ENCODE measurements at places on chromosomes 1 and 21.

GRCh38 chr1:177690996-177691395 lies 278.9 kb downstream of the SEC16B start:
- no peak for DNase-seq

- no peak for DNase-seq
Measured at GRCh38 chr21:27648560-27648959, 681.7 kb upstream of the ADAMTS5 start.

DNA sequence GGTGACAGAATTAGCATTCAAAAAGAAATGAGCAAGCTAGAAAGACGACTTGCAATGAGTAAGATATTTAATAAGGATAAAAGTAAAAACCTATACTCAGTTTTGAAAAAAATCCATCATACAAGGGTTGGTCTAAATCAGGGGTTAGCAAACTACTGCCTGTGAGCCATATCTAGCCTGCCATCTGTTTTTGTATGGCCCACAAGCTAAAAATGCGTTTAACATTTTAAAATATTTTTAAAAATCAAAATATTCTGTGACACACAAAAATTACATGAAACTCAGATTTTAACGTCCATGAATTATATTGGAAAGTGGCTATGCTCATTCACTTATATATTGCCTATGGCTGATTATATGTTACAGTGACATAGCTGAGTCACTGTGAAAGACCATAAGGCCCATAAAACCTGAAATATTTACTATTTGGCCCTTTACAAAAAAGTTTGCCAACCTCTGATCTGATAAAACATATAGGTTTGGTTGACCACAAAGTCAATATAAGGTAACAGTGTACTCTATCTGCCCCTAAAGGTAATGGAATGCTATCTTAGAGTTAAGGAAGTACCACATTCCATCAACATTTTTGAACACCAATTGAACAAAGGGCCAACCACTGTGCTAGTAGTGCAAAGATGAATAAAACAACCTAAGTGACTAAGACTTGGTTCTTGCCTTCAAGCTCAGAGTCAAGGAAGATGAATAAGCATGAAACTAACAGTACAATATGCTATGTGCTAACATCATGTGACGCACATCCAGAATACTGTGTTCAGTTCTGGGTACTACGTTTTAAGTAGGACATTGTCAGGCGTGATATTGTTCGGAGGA lies 3.2 kb downstream of the IFT25 start:
- no peak for DNase-seq

- no peak for DNase-seq
Measured at GRCh38 chr1:43750083-43750482, 42.7 kb downstream of the ST3GAL3 start.

DNA sequence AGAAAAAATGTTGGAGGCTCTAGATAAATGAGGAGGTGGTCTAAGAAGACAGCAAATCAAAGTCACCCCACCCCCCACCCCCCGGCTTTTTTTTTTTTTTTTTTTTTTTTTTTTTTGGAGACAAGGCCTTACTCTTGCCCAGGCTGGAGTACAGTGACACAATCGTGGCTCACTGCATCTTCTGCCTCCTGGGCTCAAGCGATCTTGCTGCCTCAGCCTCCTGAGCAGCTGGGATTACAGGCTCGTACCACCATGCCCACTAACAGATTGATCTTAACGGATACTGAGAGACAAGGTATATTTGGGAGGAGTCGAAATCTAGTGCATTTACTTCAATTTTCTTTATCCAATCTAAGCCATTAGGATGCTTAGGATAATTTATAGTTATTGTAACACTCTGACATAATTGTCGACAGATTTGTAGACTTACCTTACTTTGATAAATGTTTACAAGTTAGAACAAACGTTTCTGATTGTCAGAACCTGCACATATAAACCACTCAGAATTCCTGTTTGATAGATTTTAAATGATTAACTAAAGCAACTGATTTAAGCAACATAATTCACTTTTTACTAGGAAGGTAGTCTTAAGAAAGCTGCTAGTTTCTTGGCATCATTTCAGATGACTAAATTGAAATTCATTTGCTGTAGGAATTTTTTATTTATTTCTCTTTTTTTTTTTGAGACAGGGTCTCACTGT lies 33.7 kb upstream of the NBL1 start:
- peak; percentile 12 for DNase-seq

DNA sequence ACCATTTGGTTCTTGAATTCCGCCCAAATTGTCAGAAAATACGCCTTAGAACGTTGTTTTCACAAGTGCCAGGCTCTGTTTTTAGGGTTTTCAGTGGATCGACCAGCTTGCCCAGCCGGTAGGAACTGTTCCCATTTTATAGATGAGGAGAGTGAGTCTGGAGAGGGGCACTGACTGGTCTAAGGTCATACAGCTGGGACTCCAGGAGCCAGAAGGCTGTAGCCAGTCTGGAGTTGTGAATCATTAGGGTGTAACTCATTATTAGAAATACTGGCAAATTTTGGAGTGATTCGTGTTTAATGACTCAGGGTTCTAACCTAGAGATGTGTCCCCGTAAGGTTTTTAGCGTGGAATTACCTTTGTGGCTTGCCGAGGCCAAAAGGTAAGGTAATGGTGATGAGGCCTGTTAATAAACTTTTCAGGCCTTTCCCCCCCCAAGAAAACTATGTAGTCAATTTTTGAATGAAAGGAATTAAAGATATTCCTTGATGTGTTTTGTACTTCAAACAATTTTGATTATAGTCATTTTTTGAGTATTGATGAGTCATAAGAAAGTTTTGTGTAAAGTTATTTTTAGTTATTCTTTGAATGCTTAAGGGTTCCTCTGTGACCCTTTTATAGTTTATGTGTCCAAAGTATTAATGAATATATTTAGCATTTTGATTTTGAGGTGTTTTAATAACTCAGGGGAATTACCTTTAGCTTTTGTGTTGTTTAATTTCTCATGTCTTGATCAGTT lies 2.1 kb downstream of the DYRK1A start:
- DNase-seq = peak; percentile 42

DNA sequence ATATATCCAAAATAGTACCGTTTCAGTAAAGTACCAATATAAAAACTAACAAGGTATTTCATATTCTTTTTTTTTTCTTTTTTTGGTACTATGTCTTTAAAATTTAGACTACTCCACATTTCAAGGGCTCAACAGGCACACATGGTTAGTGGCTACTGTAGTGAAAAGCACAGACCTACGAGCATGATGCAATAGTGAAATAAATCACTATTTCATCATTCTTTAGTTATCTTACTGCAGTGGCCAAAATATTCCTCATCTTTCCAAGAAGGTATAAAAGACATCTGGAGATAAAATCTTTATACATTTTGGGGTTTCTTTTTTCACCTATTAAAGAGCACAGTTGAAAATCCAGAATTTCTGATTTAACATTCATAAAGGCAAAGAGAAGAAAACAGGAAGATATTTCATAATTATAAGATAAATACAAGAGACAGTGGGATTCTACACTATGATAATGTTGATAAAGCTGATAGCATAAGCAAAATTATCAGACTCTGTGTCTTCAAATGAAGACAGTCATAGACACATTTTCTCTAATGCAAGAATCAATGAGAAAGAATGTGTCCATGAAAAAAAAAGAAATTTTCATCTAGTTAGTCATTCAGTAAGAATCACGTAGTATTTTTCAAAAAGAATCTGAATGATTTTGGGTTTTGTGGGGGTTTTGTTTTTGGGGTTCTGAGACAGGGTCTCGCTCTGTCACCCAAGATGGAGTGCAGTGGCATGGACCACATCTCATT lies 41.9 kb downstream of the CEP170 start:
- no peak for DNase-seq

DNA sequence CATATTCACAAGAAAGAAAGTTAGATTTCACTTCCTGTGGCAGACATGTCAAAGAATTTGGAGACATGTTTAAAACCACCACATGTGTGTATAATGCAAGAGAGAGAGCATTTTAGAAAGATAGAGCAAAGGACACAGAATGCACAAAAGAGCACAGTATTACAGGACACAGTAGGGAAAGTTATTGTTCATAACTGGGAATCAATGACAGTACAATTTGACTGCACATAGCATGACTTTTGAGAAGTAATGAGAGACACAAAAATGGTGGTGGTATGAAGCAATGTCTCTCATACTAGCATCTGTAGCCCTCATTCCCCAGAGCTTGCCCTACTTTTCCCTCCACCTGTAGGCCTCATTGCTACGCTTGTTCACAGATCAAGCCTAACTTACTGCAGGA lies 499.2 kb downstream of the PTPRC start:
- DNase-seq = no peak

DNA sequence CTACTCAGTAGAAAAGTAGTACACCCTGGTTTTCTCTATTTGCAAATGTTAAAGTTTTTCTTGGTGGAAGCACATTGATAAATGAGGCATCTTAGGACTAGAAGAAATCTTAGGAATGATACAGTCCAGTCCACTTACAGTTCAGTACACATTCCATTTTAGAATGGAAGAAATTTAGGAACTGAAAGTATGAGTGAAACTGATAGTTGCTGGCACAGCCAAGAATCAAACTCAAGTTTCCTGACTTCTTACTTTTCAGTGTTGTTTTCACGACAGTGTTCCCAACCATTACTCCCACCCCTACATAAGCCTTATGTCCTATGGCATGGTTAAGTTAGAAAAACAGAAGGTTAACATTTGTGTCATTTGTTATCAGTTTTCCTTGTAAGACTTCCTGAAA lies 258.5 kb downstream of the BACH1 start:
- no peak for DNase-seq

DNA sequence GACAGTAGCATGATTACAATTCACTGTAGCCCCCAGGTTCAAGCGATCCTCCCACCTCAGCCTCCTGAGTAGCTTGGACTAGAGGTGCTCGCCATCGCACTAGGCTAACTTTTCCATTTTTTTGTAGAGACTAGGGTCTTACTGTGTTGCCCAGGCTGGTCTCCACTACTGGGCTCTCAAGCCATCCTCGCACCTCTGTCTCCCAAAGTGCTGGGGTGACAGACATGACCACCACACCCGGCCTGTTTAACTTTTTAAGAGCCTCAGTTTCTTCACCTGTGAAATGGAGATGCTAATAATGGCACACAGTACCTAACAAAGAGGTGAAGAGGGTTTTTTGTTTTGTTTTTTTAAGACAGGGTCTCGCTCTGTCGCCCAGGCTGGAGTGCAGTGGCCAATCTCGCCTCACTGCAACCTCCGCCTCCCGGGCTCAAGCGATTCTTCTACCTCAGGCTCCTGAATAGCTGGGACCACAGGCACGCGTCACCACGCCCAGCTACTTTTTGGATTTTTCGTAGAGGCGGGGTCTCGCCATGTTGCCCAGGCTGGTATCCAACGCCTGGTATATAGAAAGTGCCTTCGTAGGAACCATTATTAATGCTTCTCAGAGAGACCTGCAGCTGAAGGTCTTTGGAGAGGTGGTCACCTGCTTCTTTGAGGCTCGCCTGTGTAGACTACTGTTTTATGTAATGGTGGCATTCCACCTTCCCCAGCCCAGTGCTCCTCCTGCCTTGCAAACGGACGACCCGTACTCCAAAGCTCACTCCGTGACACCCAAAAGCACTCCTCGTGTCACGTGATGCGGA lies 567 bp downstream of the PMVK start:
- DNase-seq = no peak

DNA sequence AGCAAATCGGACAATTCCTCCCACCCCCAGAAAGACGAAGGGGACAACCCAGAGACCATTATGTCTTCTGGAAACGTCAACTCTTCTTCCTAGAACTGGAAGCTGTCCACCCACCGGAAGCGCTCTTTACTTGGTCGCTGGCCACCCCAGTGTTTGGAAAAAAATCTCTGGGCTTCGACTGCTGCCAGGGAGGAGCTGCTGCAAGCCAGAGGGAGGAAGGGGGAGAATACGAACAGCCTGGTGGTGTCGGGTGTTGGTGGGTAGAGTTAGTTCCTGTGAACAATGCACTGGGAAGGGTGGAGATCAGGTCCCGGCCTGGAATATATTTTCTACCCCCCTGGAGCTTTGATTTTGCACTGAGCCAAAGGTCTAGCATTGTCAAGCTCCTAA lies 3.2 kb downstream of the S1PR1 start:
- no peak for DNase-seq
